NCI-H1694 treated with DMSO at 0.1 percent for 48 hours (cell line): ENCODE measurements at places on chromosomes 3 and 15.

GRCh38 chr3:174016186-174016585 lies 618.6 kb downstream of the NLGN1 start:
- no peak for DNase-seq

GRCh38 chr3:133196527-133196926 lies 158.3 kb downstream of the TMEM108 start:
- no peak for DNase-seq

- no peak for DNase-seq
These were observed 85.6 kb downstream of the PDCD6IP start for GRCh38 chr3:33883951-33884561.

DNA sequence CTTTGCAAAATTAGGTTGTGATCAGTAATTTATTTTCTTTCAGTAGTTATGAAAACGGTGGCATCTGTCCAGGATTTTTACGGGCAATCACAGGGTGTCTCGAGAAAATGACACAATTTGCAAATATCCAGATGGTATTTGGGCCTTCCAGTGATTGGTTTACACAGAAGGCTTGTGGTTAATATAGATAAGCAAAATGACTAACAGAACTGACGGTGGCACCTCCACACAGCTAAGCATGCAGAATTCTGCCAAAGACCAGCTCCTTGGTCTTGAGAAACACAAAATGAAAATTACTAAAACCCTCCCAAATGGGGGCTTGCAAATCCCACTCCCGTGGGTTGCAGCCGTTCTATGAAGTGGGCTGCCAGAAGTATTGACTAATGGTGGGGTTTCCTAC lies 5.5 kb downstream of the ARHGEF3 start:
- DNase-seq: no peak

DNA sequence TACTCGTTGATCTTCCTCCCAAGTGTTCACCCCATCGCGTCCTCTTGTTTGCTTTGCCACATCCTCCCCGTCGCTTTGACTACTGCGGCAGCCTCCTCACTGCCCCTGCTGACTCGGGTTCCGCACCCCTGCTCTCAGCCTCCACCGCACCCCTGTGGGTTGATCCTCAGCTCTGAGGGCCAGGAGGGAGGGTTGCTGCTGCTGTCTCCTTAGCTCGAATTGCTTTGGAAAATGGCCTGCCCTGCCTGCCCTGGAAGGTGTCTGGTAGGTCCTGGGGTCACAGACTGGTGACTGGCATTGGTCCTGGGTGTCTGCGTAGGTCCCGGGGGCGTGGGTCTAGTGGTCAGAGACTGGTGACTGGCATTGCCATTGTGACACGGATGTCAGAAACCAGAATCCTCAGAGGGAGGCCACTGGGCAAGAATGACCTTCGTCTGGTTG lies 9.4 kb downstream of the MUC4 start:
- no peak for DNase-seq

DNA sequence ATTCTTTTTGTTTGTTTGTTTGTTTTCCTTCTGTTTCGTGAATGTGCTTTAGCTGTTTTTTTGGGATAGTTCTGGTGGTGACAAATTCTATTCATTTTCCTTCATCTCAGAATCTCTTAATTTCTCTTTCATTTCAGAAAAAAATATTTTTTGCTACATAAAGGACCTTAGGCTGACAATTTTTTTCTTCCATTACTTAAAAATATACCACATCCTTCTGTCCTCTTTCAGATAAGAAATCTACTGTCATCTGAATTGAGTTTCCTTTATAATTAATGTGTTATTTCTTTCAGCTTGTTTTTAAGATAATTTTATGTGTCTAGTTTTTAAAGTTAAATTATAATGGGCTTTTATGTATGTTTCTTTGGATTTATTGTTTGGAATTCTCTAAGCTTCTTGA lies 47.6 kb downstream of the IL16 start:
- DNase-seq: no peak

GRCh38 chr3:89368846-89369245 lies 261.4 kb downstream of the EPHA3 start:
- no peak for DNase-seq

GRCh38 chr3:61927332-61927731 lies 366.0 kb downstream of the PTPRG start:
- no peak for DNase-seq

GRCh38 chr3:51306093-51306492 lies 79.0 kb upstream of the MANF start:
- no peak for DNase-seq

GRCh38 chr15:96586901-96587300 lies 256.4 kb downstream of the NR2F2 start:
- no peak for DNase-seq

DNA sequence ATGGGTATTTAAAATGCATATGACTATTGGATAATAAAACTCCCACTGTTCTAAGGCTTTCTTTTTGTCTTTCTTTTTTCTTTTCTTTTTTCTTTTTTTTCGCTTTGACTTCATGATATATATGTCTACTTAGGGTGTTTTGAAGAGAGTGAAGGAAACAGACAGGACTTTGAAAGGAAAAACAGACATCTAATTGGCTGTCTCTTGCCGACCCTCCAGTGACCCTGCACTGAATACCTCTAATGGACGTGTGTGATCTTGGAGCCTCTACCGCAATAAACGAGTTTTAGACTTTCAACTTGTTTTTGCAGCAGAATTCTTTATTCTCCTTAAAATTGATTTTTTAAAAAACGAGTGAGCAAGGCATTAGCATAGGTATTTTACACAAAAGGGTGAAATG lies 158.1 kb upstream of the NR2F2 start:
- DNase-seq: no peak

GRCh38 chr3:127275287-127275781 lies 12.5 kb downstream of the PRR20G start:
- no peak for DNase-seq

- DNase-seq: no peak
These were observed 400.2 kb upstream of the RORA start for GRCh38 chr15:61629269-61629668.

- DNase-seq: no peak
These were observed 59.3 kb downstream of the MCF2L2 start for GRCh38 chr3:183369117-183369516.

DNA sequence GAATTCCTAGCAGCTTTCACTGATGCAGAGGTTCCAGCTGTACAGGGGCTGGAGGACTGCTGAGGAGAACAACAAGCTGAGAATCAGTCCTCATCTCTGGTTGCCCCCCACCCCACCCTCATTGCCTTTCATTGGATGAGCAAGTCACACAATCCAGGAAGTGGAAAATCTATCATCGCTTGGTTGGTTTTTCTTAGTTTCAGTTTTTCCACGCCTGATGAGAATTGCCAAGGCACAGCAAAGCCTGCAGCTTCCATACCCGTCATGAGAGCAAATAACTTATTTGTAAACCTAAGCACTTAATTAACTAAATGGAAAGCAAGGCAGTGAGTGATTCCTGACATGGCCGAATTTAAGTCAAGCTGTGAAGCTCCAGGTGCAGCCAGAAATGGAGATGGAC lies 21.4 kb upstream of the LIPC start:
- DNase-seq: no peak

GRCh38 chr3:171511450-171511849 lies 51.2 kb upstream of the TNIK start:
- no peak for DNase-seq

- no peak for DNase-seq
These were observed 215.3 kb downstream of the LRTM1 start for GRCh38 chr3:54712539-54712938.

DNA sequence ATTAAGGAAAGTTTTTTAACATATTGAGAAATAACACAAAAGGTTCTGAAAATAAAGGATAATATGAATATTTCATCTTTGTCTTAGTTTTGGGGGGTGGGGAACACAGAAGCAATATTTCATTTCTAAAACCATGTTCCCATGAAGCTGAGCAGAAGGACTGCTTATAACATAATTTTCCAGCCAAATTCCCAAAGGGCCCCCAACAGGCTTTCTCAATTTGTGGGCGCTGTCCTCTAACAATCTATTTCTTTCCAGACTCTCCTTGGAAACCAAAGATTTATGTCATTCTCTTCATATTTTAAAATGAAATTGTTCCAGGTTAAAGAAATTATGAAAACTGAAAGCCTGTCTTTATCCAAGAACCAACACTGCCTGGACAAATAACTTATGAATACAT lies 273.5 kb downstream of the ZBTB20 start:
- DNase-seq: no peak
